Non-pigmented ciliary epithelial cell (primary cell): ENCODE measurements at places on chromosomes 7 and 10.

DNA sequence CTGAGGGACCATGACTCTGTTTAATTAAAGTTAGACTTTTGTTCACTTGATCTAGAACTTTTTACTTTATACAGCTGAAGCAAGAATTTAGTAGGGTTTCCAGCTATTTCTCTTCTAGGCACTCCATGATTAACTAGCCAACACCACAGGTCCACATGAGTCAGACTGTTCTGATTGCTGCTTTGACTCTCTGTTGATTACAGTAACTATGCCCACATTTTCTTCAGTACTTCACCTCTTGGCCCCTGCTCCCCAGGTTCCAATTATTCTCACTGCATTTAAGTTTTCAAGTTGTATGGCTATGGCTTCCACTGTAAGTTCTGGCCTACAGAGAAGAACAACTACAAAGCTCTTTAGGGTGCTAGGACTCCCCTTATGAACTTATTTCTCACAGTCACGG lies 737.2 kb upstream of the IGFBP3 start:
- no peak for DNase-seq

DNA sequence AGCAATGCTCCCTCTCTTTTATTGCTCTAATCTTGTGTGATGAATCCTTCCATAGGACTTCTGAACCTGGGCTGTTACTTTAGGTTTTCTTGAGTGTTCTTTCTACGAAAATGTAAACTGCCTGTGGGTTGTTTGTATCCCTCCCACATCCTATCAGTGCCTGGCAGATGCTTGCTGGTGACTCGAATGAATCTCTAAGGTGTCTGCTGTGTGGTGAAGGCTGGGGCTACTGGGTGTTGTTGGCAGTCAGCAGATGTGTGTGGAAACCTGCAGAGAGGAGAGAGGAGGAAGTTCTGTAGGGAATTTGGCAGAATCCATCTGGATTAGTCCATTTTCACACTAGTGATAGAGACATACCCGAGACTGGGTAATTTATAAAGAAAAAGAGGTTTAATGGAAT lies 639.4 kb downstream of the CALN1 start:
- no peak for DNase-seq

DNA sequence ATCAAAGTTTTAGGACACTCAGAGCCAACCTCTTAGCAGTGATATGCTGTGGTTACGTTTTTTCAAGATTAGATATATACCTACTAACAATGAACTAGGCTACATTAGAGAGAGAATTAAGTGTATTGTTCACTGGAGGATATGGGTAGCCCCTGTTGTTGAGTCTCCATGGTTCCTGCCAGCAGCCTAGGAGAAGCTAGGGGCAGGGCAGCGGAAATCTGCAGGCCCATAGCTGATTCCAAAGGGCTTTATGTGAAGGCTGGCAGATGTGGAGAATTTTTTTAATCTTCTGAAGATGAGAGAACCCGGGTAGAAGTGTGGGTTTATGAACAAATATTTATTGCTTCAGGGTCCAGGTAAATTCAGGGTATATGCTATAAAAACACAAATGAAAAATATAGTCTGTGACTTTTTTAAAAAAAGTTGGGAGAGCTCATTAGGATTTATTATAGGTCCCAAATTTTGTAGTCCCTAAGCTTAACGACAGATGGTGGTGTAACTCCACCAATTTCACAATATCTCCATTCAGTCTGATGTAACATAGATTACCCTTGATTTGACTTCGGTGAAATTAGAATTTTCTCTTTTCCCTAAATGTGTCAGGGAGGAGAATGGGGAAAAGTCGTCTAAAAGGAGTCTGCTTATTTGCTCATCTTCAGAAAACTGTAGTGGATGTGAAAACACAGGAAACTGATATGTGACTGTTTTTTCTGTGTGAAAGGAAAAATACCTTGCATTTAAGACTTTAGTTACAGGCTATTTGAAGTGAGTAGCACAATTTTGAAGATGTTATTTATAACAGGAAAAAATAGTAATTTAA lies 163.0 kb upstream of the PPP1R3A start:
- DNase-seq: peak; percentile 44

DNA sequence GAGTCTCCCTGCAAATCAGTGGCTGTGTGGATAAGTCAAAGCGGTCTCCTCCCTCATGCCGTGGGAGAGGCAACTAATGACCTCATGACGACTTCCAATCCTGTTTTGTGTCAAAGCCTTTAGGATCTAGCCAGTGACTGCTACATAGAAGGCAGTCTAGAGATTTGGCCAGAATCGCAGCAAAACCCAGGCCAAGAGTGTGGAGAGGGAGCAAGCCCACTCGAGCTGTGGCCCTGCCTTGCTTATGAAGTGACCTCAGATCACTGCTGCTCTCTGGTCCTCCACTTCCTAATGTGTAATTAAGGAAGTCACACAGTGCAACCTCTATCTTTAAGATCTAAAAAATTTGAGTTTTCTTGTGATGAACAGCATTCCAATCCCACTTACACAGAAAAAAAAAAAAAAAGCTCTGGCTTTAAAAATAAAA lies 296.7 kb upstream of the KLF6 start:
- no peak for DNase-seq

- DNase-seq: no peak
Measured at GRCh38 chr10:122855745-122856144, 10.1 kb upstream of the CUZD1 start.

GRCh38 chr7:23017309-23017708 lies 3.4 kb upstream of the HYCC1 start:
- no peak for DNase-seq

DNA sequence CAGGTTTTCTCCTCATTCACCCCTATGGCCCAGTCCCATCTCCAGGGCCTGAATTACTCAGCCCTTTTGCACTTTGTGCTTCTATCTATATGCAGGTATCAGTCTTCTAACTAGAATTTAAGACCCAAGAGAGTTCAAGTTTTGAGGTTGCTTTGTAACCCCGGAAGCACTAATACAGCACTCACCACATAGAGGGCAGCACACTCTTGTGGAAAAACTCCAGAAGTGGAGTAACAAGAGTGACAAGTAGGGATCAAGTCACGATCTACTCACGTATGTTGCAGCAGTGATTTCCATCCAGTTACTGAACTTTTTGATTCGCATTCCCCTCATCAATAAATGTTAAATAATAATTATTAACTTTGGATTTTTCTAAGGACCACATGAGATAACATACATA lies 151.0 kb downstream of the CHCHD3 start:
- DNase-seq: no peak

DNA sequence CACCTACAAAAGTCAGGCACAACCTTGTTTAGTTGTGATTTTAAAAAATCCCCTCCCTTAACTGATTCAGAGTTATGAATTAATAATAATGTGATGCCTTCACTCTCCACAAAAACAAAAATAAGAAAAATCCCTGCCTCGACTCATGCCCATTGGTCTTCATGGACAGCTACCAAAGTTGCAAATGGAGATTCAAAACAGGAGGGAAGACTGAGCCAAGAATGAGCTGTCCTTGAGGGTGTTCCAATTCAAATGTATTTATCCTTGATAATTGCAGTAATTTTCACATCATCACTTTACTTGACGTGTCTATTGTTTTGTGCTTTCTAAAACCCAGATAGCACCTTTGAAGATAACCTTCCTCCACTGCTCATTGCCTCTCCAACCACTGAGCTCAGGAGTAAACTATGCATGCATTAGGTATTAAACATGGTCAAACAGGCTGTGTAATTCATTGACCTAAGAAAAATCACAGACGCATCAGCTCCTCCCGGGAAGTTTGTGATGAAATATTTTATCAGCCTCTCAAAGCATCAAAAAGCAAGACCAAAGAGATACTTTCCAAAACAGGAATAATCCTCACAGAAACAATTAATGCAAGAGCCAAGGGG lies 712.7 kb upstream of the IGFBP3 start:
- no peak for DNase-seq

- no peak for DNase-seq
Measured at GRCh38 chr10:11007476-11008020, 10.1 kb upstream of the CELF2 start.

GRCh38 chr10:69361303-69361614 lies 55.5 kb downstream of the TACR2 start:
- DNase-seq: no peak

DNA sequence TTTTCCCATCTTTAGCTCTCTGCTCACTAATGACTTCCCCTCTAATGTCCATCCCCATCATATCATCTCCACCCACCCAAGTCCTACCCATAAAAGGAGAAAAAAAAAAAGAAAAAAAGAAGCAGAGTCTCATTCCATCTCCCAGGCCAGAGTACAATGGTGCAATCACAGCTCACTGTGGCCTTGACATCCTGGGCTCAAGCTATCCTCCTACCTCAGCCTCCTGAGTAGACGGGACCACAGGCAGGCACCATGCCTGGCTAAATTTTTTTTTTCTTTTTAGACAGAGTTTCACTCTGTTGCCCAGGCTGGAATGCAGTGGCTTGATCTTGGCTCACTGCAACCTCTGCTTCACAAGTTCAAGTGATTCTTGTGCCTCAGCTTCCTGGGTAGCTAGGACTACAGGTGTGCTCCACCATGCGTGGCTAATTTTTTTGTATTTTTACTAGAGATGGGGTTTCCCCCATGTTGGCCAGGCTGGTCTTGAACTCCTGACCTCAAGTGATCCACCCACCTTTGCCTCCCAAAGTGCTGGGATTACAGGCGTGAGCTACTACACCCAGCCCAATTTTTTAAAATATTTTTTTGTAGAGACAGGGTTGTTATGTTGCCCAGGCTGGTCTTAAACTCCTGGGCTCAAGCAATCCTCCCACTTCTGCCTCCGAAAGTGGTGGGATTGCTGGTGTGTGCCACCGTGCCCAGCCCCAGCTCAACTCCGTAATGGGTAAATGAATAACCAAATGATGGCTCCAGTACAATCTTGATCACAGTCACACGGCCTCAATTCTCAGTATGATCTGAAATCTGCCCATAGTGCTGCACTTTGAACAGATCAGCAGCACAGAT lies 24.6 kb upstream of the SGMS1 start:
- no peak for DNase-seq

GRCh38 chr7:103821092-103821491 lies 168.4 kb downstream of the RELN start:
- no peak for DNase-seq

DNA sequence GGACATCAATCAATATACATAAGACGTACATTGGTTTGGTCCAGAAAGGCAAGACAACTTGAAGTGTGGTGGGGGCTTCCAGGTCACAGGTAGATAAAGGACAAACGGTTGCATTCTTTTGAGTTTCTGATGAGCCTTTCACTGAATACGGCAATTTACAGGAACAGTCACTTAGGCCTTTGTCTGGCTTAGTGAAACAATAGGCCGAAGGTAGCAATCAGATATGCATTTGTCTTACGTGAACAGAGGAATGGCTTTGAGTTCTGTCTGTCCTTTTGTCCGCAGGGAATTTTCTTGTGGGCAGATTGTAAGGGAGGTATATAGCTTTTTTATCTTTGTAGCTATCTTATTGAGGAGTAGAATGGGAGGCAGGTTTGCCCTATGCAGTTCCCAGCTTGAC lies 10.8 kb upstream of the STN1 start:
- DNase-seq: no peak

- no peak for DNase-seq
Measured at GRCh38 chr10:14253711-14254110, 77.0 kb downstream of the FRMD4A start.

DNA sequence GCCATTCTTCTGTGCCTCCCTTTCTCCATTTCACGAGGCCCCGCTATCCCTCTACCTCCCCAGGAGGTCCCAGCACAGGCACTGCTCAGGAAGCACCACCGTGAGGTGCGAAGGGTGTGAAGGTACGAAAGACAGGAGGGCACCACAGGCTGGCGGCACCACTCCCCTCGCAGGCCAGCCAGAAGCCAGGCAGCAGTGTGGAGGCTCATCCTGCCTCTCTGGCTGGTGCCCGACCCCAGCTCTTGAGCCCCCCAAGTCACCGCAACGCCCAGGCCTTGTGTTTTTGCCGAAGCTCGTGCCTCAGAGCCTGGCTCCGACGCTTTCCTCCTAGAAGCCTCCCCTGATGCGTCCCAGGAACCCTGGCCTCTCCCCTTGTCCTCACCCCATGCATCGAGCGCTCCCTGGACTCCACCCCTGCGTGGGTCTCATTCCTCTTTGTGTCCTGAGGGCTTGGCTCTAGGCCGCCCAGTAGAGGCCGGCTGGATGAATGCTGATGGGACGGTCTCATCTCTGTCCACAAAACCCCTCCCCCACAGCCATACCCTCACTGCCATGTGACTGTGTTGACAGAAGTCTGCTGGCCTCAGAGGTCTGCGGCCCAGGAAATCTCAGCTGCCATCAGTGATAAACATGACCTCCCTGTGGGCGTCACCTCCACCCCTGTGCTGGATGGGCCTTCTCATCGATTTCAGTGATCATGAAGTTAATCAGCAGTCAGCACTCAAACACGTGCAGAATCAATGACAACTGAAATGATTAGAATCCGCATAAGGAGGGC lies 19.3 kb downstream of the BRI3 start:
- DNase-seq: no peak

DNA sequence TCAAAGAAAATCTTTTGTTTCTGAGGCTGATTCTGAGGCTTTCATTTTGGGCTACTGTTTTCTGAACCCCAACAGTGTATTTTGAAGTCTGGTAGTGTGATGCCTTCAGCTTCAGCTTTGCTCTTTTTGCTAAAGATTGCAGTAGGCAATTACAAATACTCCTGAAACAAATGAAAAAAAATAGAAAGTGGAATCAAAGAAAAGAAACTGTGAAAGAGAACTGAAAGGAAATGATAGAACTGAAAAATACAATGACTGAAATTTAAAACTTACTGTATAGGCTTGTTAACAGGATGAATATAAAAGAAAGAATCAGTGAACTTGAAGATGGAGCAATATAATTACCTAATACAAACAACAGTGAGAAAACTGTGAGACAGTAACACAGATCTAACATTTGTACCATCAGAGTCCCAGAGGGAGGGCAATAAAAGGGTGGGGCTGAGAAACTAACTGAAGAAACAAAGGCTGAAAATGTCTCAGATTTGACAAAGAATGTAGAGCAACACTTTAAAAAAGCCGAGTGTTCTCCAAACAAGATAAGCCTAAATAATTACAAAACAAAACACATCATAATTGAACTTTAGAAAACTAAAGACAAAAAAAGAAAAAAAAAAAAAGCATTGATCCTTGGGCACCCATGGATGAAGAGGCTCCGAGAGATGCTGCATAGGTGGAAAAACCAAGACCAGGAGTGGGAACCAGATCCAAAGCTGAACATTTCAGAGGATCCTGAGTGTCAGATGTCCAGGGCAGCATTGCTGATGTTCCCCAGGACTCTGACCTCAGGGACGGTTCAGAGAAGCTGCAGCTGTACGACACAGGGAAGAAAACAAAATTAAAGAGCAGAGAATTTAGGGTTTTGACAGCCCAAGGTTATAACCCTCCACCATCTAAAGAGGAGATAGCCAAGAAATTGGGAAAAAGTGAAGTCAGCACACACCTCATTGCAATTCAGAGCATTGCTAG lies 223.2 kb upstream of the IGFBP3 start:
- DNase-seq: no peak

DNA sequence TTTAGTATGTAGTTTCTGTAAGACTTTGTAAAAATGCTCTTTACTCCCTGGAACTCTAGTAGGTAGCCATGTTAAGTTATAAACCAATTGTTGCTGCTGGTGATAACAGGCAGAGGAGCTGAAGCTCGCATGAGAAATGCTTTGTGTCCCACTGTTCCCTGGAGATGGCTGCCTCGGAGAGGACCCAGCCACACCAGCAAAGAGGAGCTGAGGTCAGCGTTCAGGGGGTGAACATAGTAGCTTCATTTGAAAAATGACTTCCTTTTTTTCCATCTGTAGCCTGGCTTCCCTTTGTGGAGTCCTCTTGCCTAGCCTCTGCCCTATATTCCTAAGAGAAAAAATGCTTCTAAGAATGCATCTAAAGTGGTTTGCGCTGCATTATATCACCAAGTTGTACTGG lies 20.3 kb downstream of the CELF2 start:
- no peak for DNase-seq
